Uterus (tissue), 4 donors: ENCODE measurements at places on chromosomes 6 and 20.

GRCh38 chr6:16205377-16206144, 32.8 kb upstream of the GMPR start:
- DNase-seq: no peak

DNA sequence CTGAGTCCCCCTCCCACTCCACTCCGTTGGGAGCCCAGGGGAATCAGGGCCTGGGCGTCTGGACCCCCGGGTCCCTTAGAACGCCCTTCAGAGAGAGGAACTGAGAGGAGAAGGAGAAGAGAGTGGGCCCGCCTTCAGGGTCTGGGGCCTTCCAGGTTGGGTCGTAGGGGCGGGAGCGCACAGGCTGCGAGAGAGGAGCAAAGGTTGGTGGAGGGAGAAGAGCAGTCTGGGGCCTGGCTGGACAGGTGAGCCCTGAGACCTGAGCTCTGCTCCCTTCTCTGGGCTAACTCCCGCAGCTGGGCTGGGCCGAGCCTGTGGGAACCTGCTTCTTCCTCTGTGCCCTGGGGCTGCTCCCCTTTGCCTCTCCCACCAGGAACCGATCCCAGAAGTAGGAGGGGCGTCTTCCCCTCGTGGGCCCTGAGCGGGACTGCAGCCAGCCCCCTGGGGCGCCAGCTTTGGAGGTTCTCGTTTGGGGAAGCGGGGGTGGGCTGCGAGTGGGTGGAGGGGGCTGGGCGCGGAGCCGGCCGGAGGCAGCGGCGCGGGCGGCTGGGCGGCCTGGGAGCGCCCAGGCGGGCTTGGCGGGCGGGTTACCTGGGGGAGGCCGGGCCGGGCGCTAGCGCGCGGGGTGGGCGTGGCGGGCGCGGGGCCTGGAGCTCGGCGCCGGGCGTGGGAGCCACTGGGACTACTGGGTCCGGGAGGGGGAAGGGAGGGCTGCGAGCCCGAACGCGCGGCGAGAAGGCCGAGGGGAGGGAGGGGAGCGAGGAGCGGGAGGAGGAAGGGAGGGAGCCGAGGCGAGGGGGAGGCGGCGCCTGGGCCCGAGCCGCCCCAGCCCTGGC, at the start of gene DDR1:
Gene DDR1, plus strand, starts transcription at position 835 of the 836 bp plus-strand sequence. CDS start 4,211 bp downstream, outside the sequence.
- peak; percentile 84 for DNase-seq

DNA sequence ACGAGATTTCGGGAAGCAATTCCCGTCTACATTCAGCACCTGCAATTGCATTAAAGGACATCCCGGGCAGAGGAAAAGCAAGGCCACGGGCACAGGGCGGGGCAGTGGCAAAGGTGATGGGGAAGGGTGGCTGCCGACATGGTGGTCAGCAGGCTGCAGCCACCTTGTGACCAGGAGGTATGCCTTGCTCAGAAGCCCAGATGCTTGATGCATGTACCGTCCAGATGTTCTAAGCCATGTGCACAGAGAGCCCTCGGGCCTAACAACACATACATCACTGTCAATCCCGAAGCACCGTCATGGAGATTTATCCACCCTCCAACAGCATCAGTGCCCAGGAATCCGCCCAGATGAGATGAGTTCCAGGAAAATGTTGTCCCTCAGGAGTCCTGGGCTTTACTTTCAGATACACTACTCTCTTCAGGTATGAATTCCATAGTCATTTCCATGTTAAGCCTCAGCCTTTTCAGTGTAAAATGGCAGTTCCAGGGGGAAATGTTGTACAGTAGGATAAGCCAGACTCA, 77.8 kb upstream of the FRMD1 start:
- no peak for DNase-seq

DNA sequence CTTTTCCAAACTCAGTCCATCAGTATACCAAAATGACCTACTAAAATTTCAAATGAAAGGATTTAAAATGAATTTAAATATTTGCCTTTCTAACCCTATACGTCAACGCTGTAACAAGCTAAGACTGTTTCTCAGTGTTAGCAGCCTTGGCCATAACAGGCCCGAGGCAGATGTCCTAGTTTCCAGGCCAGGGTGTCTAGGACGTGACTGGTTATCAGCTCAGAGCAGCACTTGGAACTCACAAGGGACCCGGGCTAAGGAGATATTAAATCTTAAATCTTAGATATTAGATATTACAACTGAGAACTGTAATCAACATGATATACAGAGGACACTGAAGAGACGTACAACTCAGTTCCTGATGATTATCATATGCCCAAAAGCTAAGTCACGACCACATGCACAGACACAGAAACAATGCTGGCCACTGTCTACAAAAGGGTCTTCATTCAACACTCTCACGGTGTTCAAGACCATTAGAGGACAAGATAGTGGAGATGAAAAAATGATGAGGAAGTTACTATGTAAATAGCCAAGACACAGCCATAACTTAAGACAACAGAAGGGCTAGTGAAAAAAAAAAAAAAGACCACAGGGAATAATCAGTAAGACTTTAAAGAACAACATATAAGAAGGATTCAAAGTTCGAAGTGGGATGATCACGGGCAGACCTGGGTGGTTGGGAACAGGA, at the start of gene CLDN20:
Gene CLDN20, plus strand, starts transcription at position 641 of the 691 bp plus-strand sequence. CDS start 11,707 bp downstream, outside the sequence.
- DNase-seq: no peak

- no peak for DNase-seq
Observed at GRCh38 chr6:103081876-103082630, 1688.5 kb downstream of the GRIK2 start.

DNA sequence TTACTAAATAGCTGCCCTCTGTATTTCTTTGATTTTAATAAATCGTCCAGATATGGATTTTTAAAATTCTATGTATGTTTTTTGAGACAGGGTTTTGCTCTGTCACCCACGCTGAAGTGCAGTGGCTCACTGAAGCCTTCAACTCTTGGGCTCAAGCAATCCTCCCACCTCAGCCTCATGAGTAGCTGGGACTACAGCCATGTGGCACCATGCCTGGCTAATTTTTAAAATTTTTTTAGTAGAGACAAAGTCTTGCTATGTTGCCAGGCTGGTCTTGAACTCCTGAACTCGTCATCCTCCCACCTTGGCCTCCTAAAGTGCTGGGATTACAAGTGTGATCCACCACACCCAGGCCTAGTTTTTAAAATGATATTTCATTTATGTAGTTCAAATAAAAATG, 47.4 kb upstream of the DDR1 start:
- no peak for DNase-seq

- DNase-seq: no peak
Observed at GRCh38 chr6:78618970-78619369, 248.4 kb upstream of the IRAK1BP1 start.

GRCh38 chr6:99619409-99619762, 12.8 kb downstream of the PRDM13 start:
- no peak for DNase-seq

- DNase-seq: peak; percentile 36
Observed at GRCh38 chr6:143579703-143580102, 68.2 kb upstream of the FUCA2 start.

GRCh38 chr6:13615792-13616120, 621 bp downstream of the NOL7 start:
- DNase-seq: peak; percentile 36

DNA sequence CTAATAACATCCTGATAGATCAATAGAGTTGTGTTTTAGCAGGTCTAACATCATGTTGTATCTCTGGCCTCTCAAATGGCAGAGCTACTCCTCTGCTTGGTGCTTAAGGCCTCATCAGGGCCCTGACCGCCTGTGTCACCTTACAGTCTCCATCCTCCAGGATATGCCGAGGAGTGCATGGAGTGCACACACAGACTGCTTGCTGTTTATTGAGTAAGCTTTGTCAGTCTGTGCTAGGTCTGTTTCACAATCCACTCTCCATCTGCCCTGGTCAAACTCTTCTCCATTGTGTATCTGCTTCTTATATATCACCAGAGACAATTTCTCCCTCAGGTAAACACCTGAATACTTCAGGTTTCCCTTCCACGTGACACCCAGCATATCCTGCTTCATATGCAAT, 136.1 kb downstream of the SLC24A3 start:
- DNase-seq: no peak

DNA sequence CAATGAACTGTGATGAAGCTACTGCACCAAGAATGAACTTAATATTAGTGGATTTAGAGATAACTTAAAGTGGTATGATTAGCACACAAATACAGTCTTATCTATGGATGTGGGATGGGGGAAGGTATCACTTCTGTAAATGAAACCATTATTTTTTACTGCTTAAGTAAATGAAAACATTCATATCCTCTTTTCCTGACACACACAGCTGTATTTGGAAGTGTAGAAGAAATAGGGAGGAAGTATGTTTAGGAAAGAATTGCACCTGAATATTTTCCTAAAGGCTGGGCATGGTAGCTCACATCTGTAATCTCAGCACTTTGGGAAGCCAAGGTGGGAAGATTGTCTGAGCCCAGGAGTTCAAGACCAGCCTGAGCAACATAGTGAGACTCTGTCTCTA, 96.8 kb downstream of the HIVEP2 start:
- no peak for DNase-seq

GRCh38 chr20:11261533-11262000, 587.8 kb upstream of the JAG1 start:
- DNase-seq: no peak

- DNase-seq: no peak
Observed at GRCh38 chr6:9481292-9482029, 933.4 kb downstream of the TFAP2A start.

- DNase-seq: no peak
Observed at GRCh38 chr6:28523241-28523622, 2.4 kb upstream of the GPX5 start.

- DNase-seq: no peak
Observed at GRCh38 chr6:118940770-118941169, 5.8 kb upstream of the MCM9 start.

GRCh38 chr20:1629321-1629720, 9.5 kb upstream of the SIRPB1 start:
- DNase-seq: no peak
